ENCODE measurements at places on chromosomes 6 and 20. TPM values are rescaled to one million over a fixed set of nuclear protein-coding genes. Genes with fewer than 3 reads are reported as not detected.

GRCh38 chr6:28771401-28772267 is 152.2 kb downstream of the TRIM27 start:
- peaks cover 89% of the 10 kb centered on the region for H3K27me3 ChIP-seq
- DNase-seq: no peak
- H3K36me3 ChIP-seq: peaks cover 7% of the 10 kb centered on the region
- no peak overlapping the region for H3K4me3 ChIP-seq

GRCh38 chr6:2873643-2874042 is 29.5 kb downstream of the SERPINB9 start:
- no peaks in the 10 kb centered on the region for H3K27me3 ChIP-seq
- peaks cover 49% of the 10 kb centered on the region for H3K4me1 ChIP-seq
- H3K27ac ChIP-seq: no peak overlapping the region
- H3K4me3 ChIP-seq: no peak overlapping the region

GRCh38 chr20:38559764-38560163 is 21.2 kb upstream of the ADIG start:
- no peaks in the 10 kb centered on the region for H3K27me3 ChIP-seq
- H3K4me3 ChIP-seq: no peak overlapping the region
- no peak for DNase-seq
- no peaks in the 10 kb centered on the region for H3K4me1 ChIP-seq
- H3K36me3 ChIP-seq: peaks cover 34% of the 10 kb centered on the region
- no peak overlapping the region for H3K27ac ChIP-seq

GRCh38 chr6:138428944-138429598 is 25.0 kb downstream of the HEBP2 start:
- no peak for DNase-seq
- no peak overlapping the region for H3K4me3 ChIP-seq
- H3K27me3 ChIP-seq: peaks cover 3% of the 10 kb centered on the region
- H3K4me1 ChIP-seq: no peaks in the 10 kb centered on the region

CLIC5 gene
- 3.0 TPM for total RNA-seq

- no peak overlapping the region for H3K27ac ChIP-seq
Measured at GRCh38 chr6:127522714-127523113, 3.6 kb upstream of the MTCL3 start.

DDAH2 gene
- total RNA-seq: 5.8 TPM

DNA sequence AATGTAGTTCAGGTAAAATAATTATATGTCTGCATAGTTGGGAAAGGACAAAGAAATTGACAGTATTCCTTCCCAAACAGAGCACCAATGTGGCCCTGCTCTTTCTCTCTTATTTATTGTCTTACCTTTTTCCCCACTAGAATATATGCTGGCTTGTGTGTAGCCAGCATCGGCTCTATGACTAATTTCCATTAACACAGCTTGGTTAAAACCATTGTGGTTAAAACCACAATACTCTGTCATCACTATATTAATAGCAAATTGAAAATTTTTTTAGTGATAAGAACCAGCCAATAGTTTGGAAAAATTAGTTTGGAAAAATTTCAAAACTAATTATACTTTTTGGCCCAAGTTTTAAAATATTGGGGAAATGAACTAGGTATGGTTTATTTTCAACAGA is 535.1 kb downstream of the UTRN start:
- no peak overlapping the region for H3K27ac ChIP-seq
- DNase-seq: no peak
- H3K4me3 ChIP-seq: no peak overlapping the region
- no peaks in the 10 kb centered on the region for H3K27me3 ChIP-seq

MYCT1 gene
- not detected for total RNA-seq

DNA sequence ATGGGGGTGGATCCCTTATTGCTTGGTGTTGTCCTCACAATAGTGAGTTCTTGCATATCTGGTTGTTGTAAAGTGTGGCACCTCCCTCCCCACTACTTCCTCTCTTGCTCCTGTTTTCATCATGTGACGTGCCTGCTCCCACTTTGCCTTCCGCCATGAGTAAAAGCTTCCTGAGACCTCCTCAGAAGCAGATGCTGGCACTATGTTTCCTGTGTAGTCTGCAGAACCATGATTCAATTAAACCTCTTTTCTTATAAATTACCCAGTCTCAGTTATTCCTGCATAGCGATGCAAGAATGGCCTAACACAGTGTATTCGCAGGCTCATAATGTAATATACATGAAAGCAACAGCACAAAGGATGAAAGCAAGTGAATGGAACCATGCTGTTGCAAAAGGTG is 28.4 kb upstream of the ANKRD60 start:
- H3K36me3 ChIP-seq: peaks cover 47% of the 10 kb centered on the region
- DNase-seq: no peak

DNA sequence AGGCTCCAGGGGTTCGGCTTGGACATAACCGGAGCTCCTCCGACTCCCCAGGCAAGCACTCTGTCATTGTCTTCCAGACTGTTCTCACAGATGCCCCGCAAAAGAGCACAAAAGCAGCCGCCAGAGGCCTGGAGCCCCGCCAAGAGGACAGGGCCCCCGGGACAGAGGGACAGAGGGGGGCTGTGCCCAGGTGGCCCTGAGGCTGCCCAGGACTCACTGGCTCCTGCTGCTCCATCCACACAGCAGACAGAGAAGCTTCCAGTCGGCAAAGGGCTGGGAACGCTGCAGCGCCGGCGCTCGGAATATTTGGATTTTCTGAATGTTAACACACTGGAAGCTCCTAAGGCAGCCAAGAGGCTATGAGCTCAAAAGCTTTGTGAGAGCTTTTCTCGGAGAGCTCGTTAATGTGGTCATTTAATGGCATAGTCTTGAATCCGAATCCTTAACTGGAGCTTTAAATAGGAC is 68.0 kb upstream of the QKI start:
- no peak overlapping the region for H3K27ac ChIP-seq
- no peak for DNase-seq
- no peaks in the 10 kb centered on the region for H3K4me1 ChIP-seq
- no peaks in the 10 kb centered on the region for H3K36me3 ChIP-seq

ASIP gene
- not detected for total RNA-seq

IYD gene
- total RNA-seq: not detected

GRCh38 chr6:108251252-108251651 is 9.6 kb downstream of the SNX3 start:
- peaks cover 22% of the 10 kb centered on the region for H3K4me1 ChIP-seq
- no peak overlapping the region for H3K27ac ChIP-seq
- no peak for DNase-seq
- no peak overlapping the region for H3K4me3 ChIP-seq
- H3K36me3 ChIP-seq: peaks cover 32% of the 10 kb centered on the region
- H3K27me3 ChIP-seq: no peaks in the 10 kb centered on the region

- DNase-seq: no peak
- H3K4me3 ChIP-seq: no peak overlapping the region
- no peaks in the 10 kb centered on the region for H3K4me1 ChIP-seq
- no peaks in the 10 kb centered on the region for H3K36me3 ChIP-seq
Measured at GRCh38 chr6:147999001-147999540, 343.6 kb upstream of the SASH1 start.

GRCh38 chr20:2300420-2300819 is 4.6 kb downstream of the TGM3 start:
- H3K36me3 ChIP-seq: no peaks in the 10 kb centered on the region
- DNase-seq: no peak
- peaks cover 2% of the 10 kb centered on the region for H3K4me1 ChIP-seq
- peaks cover 3% of the 10 kb centered on the region for H3K27me3 ChIP-seq

- H3K27ac ChIP-seq: no peak overlapping the region
- H3K4me3 ChIP-seq: no peak overlapping the region
- no peak for DNase-seq
Measured at GRCh38 chr20:46028110-46028509, 905 bp upstream of the SLC12A5 start.

DST gene
- 11.8 TPM for total RNA-seq

DNA sequence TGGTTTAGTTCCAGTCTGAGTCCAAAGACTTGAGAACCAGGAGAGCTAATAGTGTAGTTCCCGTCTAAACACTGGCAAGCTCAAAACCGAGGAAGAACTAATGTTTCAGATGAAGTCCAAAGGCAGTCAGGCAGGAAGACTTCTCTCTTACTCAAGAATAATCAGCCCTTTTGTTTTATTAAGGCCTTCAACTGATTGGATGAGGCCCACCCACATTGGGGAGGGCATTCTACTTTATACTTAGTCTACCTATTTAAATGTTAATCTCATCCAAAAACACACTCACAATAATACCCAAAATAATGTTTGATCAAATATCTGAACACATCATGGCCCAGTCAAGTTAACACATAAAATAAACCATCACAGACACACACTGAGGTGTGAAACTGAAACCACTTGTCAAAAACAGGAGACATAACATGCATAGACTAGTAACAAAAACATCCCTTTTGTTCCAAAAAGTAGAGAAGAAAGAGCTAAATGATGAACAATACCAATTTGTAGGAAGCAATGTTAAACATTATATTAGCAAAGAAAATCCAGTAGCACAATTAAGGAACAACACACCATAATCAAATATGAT is 50.2 kb upstream of the SENP6 start:
- peaks cover 10% of the 10 kb centered on the region for H3K4me1 ChIP-seq
- H3K36me3 ChIP-seq: no peaks in the 10 kb centered on the region
- H3K4me3 ChIP-seq: no peak overlapping the region
- H3K27me3 ChIP-seq: peaks cover 2% of the 10 kb centered on the region

TNFRSF6B gene
- total RNA-seq: not detected

TREML2 gene
- 3.7 TPM for total RNA-seq

DNA sequence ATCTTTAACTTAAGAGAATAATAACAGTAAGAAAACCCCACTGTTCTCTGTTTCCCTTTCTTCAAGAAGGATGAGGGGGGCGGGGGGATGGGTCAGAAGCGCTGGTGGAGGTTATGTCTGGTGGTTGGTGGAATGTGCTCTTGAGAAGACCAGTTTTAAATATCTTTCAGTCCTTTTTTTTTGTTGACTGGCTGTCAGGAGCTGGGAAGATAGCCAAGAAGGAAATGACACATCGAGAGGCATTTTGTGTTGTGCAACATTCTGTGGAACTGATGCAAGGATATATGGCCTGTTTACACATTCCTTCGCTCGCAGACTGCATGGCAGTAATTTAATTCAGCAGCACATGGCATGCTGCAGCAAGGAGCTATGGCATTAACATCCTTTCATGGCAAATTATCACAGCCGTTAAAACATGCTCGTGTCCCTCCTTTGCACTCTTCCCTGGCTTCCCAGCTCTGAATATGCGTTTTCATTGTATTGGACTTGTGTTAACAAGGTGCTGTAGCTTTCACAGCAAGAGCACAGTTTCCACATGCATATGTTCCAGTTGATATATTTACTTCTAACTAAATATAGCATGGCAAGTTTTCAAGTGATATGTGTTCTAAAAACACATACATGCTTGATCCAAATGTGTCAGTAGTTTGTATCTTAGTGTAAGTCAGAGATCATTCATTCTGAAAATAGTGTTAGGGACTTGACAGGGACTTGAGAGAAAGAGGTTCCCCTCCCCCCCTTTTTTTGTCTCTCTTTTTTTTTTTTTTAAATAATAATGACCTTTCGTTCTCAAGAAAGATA is 68.2 kb upstream of the SUPT3H start:
- H3K4me3 ChIP-seq: peak overlapping the region; percentile 58
- no peaks in the 10 kb centered on the region for H3K27me3 ChIP-seq
- H3K4me1 ChIP-seq: peaks cover 94% of the 10 kb centered on the region
- H3K27ac ChIP-seq: peak overlapping the region; percentile 85

- no peak overlapping the region for H3K4me3 ChIP-seq
- peaks cover 5% of the 10 kb centered on the region for H3K27me3 ChIP-seq
- peaks cover 44% of the 10 kb centered on the region for H3K4me1 ChIP-seq
- DNase-seq: no peak
Measured at GRCh38 chr6:1527073-1527457, 82.7 kb upstream of the FOXC1 start.

- H3K36me3 ChIP-seq: peaks cover 73% of the 10 kb centered on the region
- peak overlapping the region; percentile 59 for H3K4me3 ChIP-seq
- no peaks in the 10 kb centered on the region for H3K27me3 ChIP-seq
- H3K27ac ChIP-seq: peak overlapping the region; percentile 90
Measured at GRCh38 chr6:90233994-90234393, 62.6 kb downstream of the BACH2 start.

DNA sequence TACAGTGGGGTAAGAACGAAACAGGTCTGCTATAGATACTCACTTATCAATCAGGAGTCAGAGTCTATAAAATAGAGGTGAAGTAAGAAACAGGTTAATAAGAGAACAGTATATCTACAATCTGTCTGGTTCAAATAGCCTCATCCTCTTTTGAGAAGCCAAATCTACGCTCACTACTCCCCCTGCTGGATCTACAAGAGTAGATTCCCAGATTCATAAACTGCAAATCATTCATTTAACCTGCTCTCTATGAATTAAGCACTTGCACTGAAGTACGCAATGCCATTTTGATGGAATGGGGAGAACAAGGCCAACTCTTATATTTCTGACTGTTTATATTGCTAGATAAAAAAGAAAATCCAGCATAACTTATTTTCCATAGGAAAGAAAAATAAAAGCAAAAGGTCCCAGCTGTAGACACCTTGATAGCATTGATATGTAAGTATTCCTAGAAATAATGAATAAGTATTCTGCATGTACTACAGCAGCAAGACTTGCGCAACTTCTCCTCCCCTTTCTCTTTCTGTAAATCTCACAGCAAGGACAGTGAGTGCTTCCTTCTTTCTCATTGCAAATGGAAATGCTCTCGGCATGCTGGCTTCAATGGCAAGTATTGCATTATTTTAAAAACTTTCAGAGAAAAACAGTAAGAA is 92.3 kb downstream of the RFX6 start:
- no peak for DNase-seq
- H3K36me3 ChIP-seq: no peaks in the 10 kb centered on the region
- H3K27ac ChIP-seq: no peak overlapping the region
- no peak overlapping the region for H3K4me3 ChIP-seq
- no peaks in the 10 kb centered on the region for H3K4me1 ChIP-seq

AGER gene
- 18.5 TPM for total RNA-seq

PIM1 gene
- 151 TPM for total RNA-seq

DNA sequence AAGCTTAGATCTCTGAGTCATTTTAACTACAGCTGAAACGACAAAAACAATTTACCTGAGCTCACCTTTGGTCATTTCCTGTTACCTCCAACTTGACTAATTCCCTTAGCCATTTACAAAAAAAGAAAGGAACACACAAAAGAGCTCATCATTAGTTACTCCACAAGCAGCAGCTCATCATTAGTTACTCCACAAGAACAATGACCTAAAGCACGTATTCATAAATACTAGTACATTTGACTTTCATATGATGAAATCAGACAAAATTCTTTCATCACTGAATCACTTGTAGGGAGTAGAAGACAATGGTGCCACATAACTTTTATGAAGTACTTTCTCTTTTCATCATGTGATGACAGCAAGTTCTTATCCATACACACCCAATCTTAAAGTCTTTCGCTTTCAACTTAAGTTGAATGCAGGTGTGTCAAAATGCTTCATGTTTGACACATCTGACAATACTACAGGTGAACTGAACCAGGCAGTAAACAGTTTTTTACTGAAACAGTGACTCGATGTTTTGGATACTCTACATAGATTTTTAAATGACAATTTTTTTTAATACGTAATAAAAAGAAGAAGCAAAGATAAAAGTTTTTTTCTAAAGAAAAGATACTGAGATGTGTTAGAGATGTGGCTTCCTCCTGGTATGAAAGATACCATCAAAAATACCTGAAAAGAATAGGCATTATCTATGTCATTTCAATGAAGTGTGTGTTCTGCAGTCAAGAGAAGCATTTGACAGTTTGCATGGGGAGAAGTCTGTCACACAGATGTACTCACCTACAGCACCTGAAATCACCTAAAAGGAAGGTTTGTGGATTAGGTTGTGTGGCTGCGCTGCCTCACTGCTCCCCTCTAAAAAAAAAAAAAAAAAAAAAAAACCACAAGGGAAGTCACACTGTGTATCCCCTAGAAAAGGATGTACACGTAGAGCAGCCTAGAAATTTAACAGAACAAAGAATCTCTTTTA is 109.1 kb downstream of the PRDM1 start:
- H3K27me3 ChIP-seq: no peaks in the 10 kb centered on the region
- peak overlapping the region; percentile 63 for H3K4me3 ChIP-seq
- H3K36me3 ChIP-seq: peaks cover 58% of the 10 kb centered on the region
- H3K4me1 ChIP-seq: peaks cover 60% of the 10 kb centered on the region

All from activated T-helper 2 cell treated with anti-CD3 and anti-CD28 coated beads, Interferon-gamma antibody, Interleukin-2, Interleukin-4, amounts not matched to agents 10 μg/mL and 5 μg/mL and 100 μg/mL, durations not matched to agents 14 hours and 24 hours and 36 hours (primary cell).